Right lung (tissue), 10 donors: ENCODE measurements at places on chromosomes 4 and X.

DNA sequence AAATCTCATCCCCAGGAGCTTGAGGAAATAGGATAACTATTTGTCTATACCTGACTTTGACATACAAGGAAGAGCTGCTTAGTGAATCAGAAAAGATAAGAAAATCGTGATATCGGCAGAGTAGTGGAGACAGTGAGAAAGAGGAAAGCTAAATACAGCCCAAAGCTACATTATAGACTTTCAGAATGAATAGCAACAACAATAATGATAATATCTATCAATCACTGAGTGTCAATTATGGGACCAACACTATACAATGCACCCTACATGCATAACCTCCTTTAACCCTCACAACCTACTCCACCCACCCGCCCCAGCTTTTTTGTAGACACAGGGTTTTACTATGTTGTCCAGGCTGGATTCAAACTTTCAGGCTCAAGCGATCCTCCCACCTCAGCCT lies 205.1 kb downstream of the PPP3CA start:
- no peak for DNase-seq

- no peak for DNase-seq
These were observed 46.9 kb upstream of the MAP9 start for GRCh38 chr4:155423671-155424070.

GRCh38 chr4:149785696-149786431 lies 29.8 kb downstream of the IQCM start:
- no peak for DNase-seq

DNA sequence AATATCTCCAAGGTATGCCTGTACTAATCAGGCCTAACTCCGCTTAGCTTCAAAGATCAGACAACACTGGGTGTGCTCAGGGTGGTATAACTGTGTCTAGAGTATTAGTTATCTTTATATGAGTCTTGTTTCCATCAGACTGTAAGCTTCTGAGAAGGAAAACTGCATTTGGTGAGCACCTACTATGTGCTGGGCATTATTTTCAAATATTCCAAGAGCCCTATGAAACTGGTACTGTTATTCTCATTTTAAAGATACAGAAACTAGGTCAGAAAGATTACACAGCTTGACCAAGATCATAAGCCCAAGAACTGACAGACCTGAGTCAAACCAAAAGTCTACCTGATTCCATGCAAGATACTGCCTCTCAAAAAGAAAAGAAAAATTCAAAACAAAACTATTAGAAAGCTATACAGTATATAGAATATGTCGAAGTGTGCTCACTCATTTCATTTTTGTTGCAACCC lies 44.4 kb downstream of the LRBA start:
- no peak for DNase-seq

GRCh38 chrX:17638731-17639130 lies 98.6 kb upstream of the SCML1 start:
- DNase-seq, result no peak

- DNase-seq, result no peak
These were observed 100.4 kb upstream of the PSAPL1 start for GRCh38 chr4:7535094-7535493.

DNA sequence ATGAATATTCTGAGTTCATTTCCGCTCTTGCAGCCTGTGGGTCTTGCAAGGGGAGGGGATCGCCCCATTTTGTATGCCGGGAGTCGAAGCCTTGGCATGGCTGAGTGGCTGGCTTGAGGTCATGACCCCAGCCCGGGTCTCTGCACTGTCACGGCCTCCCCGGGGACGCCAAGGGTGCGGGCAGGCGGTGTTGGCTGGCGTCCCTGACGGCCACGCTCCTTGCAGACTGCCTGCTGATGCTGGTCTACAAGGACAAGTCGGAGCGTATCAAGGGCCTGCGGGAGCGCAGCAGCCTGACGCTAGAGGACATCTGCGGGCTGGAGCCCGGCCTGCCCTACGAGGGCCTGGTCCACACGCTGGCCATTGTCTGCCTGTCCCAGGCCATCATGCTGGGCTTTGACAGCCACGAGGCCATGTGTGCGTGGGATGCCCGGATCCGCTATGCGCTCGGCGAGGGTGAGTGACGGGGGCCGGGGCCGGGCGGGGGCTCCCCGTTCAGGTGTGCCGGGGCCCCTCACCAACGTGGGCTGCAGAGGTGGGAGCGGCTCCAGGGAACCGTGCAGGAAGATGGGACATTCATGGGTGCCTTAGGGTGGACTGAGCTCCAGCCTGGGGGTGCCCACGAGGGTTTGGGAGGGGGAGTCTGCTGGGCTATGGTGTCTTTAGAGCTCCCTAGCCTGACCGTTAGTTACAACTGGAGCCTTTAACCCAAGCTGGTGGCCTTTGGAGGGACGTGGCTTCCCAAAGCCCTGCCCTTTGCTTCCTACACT lies 10.3 kb downstream of the DOK7 start:
- no peak for DNase-seq

DNA sequence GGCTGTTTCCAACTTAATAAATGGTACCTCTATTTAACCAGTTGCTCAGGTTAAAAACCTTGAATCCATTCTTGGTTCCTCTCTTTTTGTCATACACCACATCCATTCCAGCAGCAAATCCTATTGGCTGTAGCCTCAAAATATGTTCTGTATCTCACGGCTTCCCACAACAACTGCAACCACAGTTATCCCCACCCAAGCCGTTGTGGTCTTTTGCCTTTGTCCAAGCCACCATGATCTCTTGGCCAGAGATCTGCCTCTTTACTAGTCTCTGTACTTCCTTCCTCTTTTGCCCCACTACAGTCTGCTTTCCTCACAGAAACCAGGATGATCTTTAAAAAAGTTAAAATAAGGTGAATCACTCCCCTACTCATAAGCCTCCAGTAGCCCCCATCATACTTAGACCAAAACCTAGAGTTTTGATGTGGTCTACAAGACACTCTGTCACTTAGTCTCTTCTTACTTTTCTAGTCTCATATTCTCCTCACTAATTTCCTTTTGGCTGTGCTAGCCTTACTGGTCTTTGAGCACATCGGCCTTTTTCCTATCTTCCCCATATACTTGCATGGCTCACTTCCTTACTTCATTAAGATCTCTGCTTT lies 10.3 kb downstream of the MAOA start:
- no peak for DNase-seq

DNA sequence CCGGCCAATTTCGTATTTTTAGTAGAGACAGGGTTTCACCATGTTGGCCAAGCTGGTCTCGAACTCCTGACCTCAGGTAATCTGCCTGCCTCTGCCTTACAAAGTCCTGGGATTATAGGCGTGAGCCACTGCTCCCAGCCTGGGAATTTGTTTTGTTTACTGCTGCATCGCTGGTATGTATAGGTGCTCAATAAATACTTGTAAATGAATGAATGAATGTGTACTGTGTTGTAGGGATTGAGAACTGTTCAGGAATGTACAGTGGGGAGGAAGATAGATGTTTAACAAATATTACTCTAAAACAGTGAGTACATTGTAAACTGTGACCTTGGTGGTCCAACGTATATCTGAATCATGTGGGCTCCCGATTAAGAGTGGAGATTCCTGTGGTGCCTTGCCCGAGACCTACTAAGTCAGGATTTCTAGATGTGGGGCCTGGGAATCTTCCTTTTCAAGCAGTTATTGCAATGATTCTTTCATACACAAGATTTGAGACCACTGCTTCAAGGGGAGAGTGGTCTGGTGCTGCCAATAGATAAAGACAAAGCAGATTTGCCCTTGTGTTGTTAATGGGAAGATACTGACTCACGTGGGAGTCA lies 41.0 kb downstream of the WWC2 start:
- DNase-seq, result no peak

DNA sequence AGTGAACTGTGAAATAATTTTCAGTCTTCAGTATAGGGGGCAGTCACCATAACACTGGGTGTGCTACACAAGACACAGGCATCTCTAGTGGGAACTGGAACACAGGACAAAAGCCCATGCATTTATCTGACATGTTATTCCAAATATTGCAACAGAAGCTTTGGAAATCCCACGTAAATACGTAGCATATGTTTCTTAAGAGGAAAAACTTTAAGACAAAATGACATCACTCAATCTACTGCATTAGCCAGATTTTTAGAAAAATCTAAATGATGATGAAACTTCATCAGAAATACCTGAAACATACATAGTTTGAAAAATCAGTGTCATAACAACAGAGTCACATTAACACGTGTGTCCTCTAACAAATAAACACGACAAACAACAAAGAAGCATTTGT lies 14.5 kb downstream of the SHISA3 start:
- no peak for DNase-seq

GRCh38 chr4:115918149-115918548 lies 804.7 kb upstream of the NDST4 start:
- no peak for DNase-seq

- no peak for DNase-seq
These were observed 92.6 kb downstream of the CCSER1 start for GRCh38 chr4:90219822-90220221.

- no peak for DNase-seq
These were observed 169.4 kb downstream of the ZNF674 start for GRCh38 chrX:46375831-46376230.
